Natural killer cell treated with Interleukin-12 subunit alpha and Interleukin-12 subunit beta and Interleukin-15 and Interleukin-18, amount 100 ng/mL, for 72 hours (primary cell): ENCODE measurements at places on chromosomes 13 and 19. TPM values are rescaled to one million over a fixed set of nuclear protein-coding genes. Genes with fewer than 3 reads are reported as not detected.
A peak's percentile ranks its signal among the peaks of the same experiment; 100 is the strongest.

DNA sequence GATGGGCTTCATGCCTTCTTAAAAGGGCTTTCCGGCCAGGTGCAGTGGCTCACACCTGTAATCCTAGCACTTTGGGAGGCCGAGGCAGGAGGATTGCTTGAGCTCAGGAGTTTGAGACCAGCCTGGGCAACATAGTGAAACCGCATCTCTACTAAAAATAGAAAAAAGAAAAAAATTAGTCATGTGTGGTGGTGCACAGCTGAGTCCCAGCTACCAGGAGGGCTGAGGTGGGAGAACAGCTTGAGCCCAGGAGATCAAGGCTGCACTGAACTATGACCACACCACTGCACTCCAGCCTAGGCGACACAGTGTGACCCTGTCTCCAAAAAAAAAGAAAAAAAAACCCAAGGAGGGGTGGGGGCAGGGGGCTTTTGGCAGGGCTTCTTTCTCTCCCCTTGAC lies 7.2 kb downstream of the CARS2 start:
- DNase-seq: no peak
- no peaks in the 10 kb centered on the region for H3K27me3 ChIP-seq
- peaks cover 17% of the 10 kb centered on the region for H3K4me1 ChIP-seq
- peaks cover 22% of the 10 kb centered on the region for H3K36me3 ChIP-seq
- no peak overlapping the region for H3K4me3 ChIP-seq

DNA sequence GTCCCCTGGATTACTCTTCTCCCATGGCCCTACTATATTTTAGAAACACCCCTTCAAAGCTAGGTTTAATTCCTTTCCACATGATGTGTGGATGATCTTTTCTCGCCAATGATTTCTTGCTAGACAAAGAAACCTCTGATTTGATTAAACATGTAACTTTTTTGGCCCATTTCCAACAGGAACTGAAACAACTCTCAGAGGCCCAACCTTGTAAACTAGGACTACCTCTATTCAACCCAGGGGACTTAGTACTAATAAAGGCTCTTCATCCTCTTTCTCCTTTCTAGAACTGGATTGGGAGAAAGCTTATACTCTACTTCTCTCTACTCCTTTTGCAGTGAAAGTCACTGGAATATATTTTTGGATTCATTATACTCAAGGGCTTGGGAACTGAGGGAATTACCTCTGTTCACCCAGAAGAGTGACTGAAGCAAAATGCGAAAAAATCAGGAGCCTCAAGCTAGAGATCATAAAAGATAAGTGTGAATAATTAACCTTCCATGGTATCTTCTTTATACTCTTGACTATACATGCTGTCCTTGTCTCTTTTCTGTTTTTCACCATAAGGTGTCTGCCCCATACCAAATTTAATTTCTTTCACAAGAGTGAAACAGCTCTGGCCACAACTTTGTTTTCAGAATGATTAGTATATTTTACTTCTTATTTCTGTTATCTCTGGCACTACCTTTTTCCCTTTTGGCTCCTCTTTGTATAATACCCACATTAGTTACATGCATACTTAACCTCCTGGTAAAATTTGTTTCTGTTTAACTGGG lies 977.6 kb downstream of the SLITRK5 start:
- H3K36me3 ChIP-seq: peaks cover 4% of the 10 kb centered on the region
- DNase-seq: no peak
- no peaks in the 10 kb centered on the region for H3K27me3 ChIP-seq
- no peak overlapping the region for H3K4me3 ChIP-seq
- peak overlapping the region; percentile 2 for H3K27ac ChIP-seq

DNA sequence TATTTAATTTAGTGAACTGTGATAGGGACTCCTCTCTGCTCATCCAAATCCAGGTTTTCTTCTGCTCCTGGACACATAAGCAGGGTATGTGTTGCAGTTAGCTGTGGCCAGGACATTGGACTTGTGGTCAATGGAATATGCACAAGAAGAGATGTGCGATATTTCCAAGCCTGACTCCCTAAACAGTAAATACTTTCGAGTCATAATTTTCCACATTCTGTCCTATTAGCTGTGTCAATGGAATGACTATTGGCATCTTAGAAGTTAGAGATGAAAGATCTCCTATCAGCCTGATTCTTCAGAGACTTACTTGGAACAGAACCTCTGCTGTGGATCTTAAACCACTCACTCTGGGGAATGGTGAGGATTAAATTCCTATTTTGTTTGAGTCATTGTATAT lies 771.0 kb downstream of the EFNB2 start:
- H3K4me3 ChIP-seq: no peak overlapping the region
- no peaks in the 10 kb centered on the region for H3K36me3 ChIP-seq
- no peak for DNase-seq
- no peak overlapping the region for H3K27ac ChIP-seq

GRCh38 chr13:98260357-98261164 lies 83.5 kb upstream of the RNF113B start:
- H3K36me3 ChIP-seq: no peaks in the 10 kb centered on the region
- H3K27ac ChIP-seq: no peak overlapping the region
- peaks cover 9% of the 10 kb centered on the region for H3K27me3 ChIP-seq
- H3K4me3 ChIP-seq: no peak overlapping the region

GRCh38 chr13:33349288-33349985 lies 63.9 kb upstream of the STARD13 start:
- no peaks in the 10 kb centered on the region for H3K4me1 ChIP-seq
- H3K27ac ChIP-seq: no peak overlapping the region
- peaks cover 40% of the 10 kb centered on the region for H3K27me3 ChIP-seq
- H3K36me3 ChIP-seq: no peaks in the 10 kb centered on the region
- no peak overlapping the region for H3K4me3 ChIP-seq
- no peak for DNase-seq

- H3K27ac ChIP-seq: no peak overlapping the region
- H3K4me3 ChIP-seq: no peak overlapping the region
- H3K4me1 ChIP-seq: peaks cover 9% of the 10 kb centered on the region
- peaks cover 25% of the 10 kb centered on the region for H3K27me3 ChIP-seq
Measured at GRCh38 chr13:78012046-78012445, 93.4 kb upstream of the EDNRB start.

- peaks cover 31% of the 10 kb centered on the region for H3K36me3 ChIP-seq
- no peak overlapping the region for H3K27ac ChIP-seq
- H3K4me3 ChIP-seq: no peak overlapping the region
- peaks cover 18% of the 10 kb centered on the region for H3K27me3 ChIP-seq
- no peaks in the 10 kb centered on the region for H3K4me1 ChIP-seq
- DNase-seq: no peak
Measured at GRCh38 chr19:34881982-34882381, 44.7 kb upstream of the ZNF30 start.

- no peak overlapping the region for H3K4me3 ChIP-seq
- peaks cover 37% of the 10 kb centered on the region for H3K36me3 ChIP-seq
- H3K4me1 ChIP-seq: no peaks in the 10 kb centered on the region
- no peak overlapping the region for H3K27ac ChIP-seq
- no peaks in the 10 kb centered on the region for H3K27me3 ChIP-seq
- no peak for DNase-seq
Measured at GRCh38 chr19:36986131-36986530, 70.0 kb downstream of the ZNF568 start.

DNA sequence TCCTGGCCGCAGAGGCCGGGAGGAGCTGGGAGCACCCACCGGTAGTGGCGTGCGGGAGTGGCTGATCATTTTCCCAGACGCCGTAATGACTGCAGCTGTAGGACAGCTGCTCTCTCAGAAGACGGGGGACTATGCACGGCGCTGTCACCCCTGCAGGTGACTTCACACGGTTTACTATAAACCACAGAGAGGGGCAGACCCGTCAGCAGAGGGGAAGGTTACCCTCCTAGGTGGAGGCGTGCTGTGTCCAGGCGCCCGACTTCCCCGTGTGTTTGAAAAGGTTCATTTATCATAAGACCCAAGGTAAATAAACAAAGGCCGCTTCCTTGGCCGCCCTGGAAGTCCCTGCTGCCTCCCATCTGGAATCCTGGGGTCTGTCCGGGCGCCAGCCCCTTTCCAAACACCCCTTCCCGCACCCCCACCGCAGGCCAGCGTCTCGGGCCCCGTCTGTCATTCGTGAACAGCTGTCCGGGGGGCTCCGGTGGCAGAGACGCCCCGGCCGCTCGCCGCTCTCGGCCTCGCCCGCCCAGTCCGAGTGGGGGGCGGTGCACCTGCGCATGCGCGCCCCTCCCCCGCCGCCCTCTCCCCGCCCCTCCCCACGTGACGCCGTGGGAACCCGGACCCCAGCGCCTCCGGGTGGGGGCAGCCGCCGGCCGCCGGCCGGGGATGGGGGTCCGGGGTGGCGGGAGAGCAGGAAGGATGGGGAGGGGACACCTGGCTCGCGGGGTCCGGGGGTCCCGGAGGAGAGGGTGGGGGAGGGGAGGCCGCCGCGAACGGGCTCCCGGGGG lies 915 bp downstream of the SHC2 start:
- H3K36me3 ChIP-seq: no peaks in the 10 kb centered on the region
- DNase-seq: no peak
- H3K4me1 ChIP-seq: peaks cover 5% of the 10 kb centered on the region
- peaks cover 16% of the 10 kb centered on the region for H3K27me3 ChIP-seq
- no peak overlapping the region for H3K27ac ChIP-seq

DNA sequence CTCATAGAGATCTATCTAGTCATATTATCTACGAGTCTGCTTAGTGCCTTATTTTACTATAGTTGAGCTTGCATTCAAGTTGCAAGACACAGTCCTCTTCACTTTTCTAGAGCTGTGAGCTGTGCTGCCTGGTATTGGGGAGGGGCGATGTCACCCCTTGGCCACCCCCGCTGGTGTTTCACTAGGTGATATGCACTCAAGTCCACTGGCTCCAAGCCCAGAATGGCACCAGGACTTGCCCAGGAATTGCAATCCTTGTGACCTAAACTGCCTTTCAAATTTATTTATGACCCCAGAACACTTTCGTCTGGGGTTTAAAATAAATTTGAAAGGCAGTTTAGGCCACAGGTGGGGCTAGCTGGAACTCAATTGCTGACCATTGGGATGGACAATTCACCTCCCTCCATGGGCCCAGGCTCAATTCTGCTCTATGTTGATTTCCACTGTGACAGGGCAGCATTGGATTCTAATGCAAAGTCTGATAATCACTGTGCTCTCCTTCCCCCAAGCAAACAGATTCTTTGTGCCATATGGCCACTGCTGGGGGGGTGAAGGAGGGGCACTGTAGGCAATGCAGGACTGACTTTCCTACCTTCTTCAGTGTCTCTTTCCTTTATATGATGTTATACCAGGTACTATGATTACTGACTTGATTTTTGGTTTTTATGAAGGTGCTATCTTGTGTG lies 1244.2 kb upstream of the MIR17HG start:
- H3K27ac ChIP-seq: no peak overlapping the region
- no peak overlapping the region for H3K4me3 ChIP-seq
- no peaks in the 10 kb centered on the region for H3K27me3 ChIP-seq
- H3K4me1 ChIP-seq: no peaks in the 10 kb centered on the region
- DNase-seq: no peak

- no peak for DNase-seq
- H3K27ac ChIP-seq: no peak overlapping the region
- H3K4me1 ChIP-seq: no peaks in the 10 kb centered on the region
- no peaks in the 10 kb centered on the region for H3K36me3 ChIP-seq
Measured at GRCh38 chr13:77980592-77980991, 62.0 kb upstream of the EDNRB start.

DNA sequence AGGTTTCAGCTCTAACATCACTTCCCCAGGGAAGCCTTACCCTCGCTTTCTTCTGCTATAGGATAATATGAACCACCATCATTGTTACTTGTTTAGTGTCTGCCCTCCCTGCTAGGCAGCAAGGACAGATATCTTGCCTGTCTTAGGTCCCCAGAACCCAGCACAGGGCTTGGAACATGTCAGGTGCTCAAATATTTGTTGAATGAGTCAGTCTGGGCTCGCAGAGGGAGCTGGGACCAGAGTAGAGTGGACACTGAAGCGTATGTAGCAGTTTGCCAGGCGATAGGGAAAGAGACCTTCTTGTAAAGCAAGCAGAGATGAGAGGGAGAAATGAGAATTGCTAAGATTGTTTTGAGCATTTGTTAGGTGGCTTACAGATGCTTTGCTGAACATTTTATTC lies 11.7 kb downstream of the BCKDHA start:
- no peak for DNase-seq
- peaks cover 4% of the 10 kb centered on the region for H3K36me3 ChIP-seq
- peaks cover 22% of the 10 kb centered on the region for H3K4me1 ChIP-seq
- no peaks in the 10 kb centered on the region for H3K27me3 ChIP-seq
- H3K4me3 ChIP-seq: peak overlapping the region; percentile 33

- peaks cover 6% of the 10 kb centered on the region for H3K36me3 ChIP-seq
- H3K27me3 ChIP-seq: no peaks in the 10 kb centered on the region
- H3K4me1 ChIP-seq: peaks cover 8% of the 10 kb centered on the region
- H3K27ac ChIP-seq: no peak overlapping the region
- no peak overlapping the region for H3K4me3 ChIP-seq
- DNase-seq: no peak
Measured at GRCh38 chr13:48633700-48634099, 20.0 kb upstream of the CYSLTR2 start.

DNA sequence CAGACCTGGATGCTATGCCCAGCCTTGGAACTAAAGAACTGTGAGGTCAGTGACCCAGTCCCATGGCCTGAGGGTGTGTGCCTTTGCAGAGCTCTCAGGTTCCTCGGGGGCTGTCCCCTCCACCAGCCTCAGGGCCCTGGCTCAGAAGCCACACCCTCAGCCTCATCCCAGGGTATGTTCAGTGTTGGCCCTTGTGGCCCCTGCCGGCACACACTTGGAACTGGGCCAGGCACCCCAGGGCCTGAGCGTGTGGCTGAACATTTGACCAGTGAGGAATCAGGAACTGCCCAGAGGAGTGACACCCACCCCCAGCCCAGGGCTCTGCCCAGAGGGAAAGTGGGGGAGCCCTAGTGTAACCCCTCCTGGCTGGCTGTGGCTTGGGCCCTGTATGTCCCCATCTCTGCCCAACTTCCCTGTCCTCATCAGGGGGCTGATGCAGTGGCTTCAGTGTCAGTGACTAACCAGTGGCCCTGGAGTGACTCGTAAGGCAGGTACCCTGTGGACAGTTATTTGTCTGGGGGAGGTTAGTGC lies 10.0 kb downstream of the NKPD1 start:
- no peak overlapping the region for H3K4me3 ChIP-seq
- peaks cover 11% of the 10 kb centered on the region for H3K4me1 ChIP-seq
- H3K27me3 ChIP-seq: peaks cover 11% of the 10 kb centered on the region
- H3K27ac ChIP-seq: no peak overlapping the region
- DNase-seq: no peak
- no peaks in the 10 kb centered on the region for H3K36me3 ChIP-seq

Gene STOML3
- total RNA-seq: not detected

Gene FUT6
- not detected for total RNA-seq

Gene SPRED3
- 2.5 TPM for total RNA-seq

Gene LMTK3
- 1.3 TPM for total RNA-seq

Gene ATP7B
- 0.53 TPM for total RNA-seq

Gene PABPC3
- total RNA-seq: not detected

Gene TFDP1
- total RNA-seq: 97.5 TPM
